ENCODE measurements at places on chromosomes 6 and 20.

DNA sequence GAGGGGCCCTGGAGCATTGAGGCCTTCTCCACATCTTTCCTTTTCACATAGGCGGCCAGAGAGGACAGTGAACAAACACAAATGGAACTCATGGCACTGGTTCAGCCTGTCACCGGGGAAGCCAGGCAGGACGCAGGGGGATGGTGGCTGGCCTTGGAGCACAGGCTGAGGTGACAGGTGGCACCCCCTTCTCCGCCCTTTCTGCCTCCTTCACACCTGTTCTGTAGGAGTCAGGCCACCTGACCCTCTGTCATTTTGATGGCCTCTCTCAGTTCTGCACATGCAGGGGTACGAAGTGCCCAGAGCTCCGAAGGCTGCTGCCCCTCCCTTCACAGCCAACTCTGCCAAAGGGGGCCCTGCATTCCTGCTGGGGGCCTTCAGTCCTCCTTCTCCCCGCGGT is 60.8 kb downstream of the CD40 start:
- no peak for DNase-seq

DNA sequence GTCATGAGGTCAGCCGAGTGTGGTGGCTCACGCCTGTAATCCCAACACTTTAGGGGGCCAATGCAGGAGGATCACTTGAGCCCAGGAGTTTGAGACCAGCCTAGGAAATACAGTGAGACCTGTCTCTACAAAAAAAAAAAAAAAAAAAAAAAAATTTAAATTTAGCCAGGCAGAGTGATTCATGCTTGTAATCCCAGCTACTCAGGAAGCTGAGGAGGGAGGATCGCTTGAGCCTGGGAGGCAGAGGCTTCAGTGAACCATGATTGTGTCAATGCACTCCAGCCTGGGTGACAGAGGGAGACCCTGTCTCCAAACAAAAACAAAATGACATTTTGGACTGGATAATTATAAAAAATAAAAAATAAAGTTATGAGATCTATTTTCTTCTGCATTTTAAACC is 56.2 kb downstream of the ADGRF1 start:
- no peak for DNase-seq

DNA sequence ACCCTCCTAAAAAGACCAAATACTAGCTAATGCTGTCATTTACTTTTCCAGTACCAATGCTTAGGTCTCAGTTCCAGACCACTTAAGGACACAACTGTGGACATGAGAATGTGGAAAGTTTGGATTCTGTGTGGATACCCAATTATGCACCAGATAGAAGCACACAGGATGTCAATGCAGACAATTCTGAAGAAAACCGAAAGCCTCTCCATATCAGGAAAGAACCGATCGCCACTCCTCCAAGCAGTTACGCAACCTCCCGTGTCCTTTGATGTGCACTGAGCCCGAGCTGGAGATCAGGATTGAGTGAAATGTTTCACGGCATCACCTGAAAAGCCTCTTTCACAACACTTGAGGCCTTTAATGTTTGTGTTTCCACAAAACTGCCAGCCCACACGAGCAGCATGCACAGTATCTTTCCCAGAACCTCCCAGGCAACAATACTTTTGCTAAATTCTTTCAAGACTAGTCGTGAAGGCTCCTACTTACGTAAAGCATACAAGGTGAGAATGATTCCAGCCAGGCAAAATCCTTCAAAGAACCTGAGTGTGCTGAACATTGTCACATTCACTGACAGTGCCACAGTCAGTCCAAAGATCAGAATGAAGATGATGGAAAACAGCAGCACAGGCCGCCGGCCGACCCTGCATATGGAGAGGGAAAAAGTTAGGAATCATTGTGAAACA is 47.0 kb downstream of the SLC22A23 start:
- peak; percentile 41 for DNase-seq

DNA sequence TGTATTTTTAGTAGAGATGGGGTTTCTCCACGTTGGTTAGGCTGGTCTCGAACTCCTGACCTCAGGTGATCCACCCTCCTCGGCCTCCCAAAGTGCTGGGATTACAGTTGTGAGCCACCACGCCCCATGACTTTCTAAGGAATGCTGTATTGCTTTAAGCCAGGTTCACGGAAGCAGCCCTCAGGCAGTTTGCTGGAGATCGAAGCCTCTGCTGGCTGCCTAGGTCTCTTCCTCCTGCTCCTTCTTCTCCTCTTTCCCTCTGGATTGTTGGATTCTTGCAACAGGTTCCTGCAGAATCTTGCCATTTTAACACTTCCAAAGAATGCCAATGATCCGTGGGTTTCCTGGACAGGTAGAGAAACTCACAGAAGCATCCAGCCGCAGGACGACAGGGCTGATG is 29.3 kb upstream of the B4GALT5 start:
- no peak for DNase-seq

GRCh38 chr6:73965539-73966029 is 269.6 kb downstream of the CD109 start:
- no peak for DNase-seq

- no peak for DNase-seq
These were observed 3.1 kb downstream of the STXBP5 start for GRCh38 chr6:147207351-147207750.
